SK-N-MC (cell line): ENCODE measurements at places on chromosomes 11 and 22.
A peak's percentile ranks its signal among the peaks of the same experiment; 100 is the strongest.

- no peak for DNase-seq
Observed at GRCh38 chr22:19271856-19272535, 19.5 kb downstream of the CLTCL1 start.

DNA sequence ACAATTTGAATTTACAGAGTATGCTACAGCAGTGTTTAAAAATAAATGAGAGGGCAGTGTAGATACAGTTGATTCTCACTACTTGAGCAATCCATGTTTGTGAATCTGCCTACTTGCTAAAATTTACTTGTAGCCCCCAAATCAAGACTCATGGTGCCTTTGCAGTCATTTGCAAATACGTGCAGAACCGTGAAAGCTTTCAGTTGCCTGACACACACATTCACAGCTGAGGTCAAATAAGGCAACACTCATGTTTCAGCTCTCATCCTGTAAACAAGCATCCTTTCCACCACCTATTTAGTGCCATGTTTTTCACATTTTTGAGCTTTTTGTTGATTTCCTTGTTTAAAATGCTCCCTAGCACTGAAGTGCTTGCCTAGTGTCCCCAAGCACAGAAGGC, 32.5 kb upstream of the RASL10A start:
- DNase-seq: no peak

DNA sequence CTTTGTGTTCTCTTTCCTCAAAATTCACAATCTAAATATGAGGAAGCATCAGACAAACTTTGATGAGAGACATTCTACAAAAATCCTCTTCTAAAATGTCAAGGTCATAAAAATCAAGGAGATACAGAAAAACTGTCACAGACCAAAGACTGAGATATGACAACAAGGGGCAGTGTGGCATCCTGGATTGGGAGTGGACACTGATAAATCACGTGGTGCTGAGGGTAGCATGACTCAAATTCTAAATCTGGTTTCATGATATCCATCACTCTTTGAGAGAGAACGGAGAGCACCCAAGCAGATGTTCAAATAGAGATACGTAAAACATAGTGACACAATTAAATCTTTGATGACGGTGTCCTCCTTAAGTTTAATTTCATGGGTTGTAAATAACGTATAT, 13.0 kb upstream of the CARD18 start:
- DNase-seq: no peak

DNA sequence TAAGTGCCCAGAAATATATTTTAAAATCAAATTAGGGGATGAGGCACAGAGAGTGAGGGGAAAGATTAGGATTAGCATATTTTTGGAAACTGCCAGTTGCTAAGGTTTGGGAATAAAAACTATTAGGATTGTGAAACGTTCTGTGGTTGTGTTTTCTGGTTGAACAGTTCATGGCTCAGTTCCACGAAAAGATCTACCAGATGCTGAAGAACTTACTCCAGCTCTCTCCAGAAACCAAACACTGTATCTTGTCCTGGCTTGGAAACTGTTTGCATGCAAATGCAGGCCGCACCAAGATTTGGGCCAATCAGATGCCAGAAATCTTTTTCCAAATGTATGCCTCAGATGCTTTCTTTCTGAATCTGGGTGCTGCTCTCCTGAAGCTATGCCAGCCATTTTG, 15.3 kb downstream of the UBE4A start:
- DNase-seq: no peak

- DNase-seq: no peak
Observed at GRCh38 chr22:21043860-21044535, 1.7 kb upstream of the LRRC74B start.

DNA sequence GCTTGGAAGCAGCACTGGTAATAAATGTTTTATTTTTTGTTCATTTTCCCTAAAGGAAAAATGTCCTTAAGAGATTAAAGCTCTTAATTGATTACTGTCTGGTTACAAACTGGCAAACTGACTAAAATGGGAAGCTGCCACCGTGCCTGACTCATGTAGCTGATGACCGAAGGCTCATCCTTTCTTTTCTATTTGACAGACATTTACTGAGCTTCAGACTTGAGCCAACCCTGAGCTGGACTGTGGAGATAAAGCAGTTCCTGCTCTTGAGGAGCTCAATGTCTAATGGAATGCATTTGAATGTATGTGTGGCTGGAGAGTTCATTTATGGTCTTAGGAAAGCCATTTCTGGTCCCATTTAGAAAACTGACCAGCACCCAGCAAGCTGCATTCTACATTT, 91.3 kb downstream of the RNF169 start:
- DNase-seq: no peak

- no peak for DNase-seq
Observed at GRCh38 chr22:41600976-41601375, 11.3 kb upstream of the PMM1 start.

DNA sequence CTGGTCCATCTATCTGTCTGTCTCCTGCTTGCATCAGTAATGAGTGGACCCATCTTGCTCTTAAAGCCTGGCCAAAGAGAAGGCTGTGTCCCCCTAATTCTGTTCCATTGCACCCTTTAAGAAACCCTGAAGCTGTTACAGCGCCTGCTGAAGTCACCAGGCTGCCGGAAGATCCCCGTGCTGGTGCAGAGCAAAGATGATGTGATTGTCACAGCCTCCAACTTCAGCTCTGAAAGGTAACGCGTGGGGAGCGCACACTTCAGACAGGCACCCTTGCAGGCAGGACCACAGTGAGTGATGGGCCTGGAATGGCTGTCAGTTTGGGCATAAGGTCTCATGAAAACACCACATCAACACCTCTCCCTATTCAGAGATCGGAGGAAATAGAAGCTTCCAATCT, 18.4 kb downstream of the GTPBP1 start:
- DNase-seq: no peak

DNA sequence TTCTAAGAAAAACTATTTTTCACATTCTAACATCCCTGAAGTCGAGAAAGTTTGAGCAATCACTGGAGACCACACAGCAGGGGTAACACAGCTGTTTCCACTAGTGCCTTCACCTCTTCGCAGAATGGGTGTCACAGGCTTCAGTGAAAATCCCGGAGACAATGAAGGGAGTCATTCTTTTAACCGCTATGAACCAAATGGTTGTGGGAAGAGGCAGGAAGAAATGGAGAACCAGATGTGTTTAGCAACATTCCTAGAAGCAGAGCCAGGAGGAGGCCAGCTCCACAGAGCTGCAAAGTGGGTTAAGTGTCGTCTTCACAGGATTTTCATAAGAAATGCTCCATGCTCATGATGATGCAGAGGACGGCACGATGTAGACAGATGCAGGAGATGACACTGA, 221.1 kb downstream of the LARGE1 start:
- DNase-seq: no peak

DNA sequence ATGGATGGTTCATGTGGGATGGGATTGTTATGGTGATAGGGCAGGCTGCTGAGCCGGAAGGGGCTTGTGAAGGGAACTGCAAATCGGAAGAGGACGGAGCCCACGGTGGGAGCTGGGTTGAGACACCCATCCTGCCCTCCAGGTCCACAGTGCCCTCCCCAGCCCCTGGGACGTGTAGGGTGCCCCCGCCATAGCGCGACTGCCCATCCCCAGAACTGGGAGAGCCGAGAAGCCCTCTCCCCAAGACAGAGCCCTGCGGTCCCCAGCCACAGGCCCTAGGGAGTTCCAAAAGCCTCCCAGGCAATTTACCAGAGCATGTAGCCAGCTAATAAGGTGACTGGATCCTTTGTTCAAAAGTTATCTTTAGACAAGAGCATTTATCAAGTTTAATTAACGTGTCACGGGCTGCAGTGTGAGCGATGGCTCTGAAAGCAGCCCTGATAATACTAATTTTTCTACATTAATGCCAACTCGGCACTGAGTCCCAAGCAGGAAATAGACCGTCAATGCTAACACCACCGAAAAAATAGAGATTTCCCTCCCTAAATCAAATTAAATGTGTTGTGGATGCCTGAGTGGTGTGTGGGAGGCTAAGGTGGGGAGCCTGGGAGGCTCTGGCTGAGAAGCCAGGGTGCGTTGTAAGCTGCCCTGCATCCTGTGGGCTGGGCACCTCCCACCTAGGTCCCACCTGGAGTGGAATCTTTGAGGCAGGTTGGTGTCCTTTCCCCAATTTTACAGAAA, 76.8 kb upstream of the RTL6 start:
- DNase-seq: no peak

GRCh38 chr11:125399945-125400344, 96.1 kb downstream of the FEZ1 start:
- no peak for DNase-seq

- DNase-seq: no peak
Observed at GRCh38 chr11:36817336-36817965, 219.4 kb upstream of the RAG2 start.

DNA sequence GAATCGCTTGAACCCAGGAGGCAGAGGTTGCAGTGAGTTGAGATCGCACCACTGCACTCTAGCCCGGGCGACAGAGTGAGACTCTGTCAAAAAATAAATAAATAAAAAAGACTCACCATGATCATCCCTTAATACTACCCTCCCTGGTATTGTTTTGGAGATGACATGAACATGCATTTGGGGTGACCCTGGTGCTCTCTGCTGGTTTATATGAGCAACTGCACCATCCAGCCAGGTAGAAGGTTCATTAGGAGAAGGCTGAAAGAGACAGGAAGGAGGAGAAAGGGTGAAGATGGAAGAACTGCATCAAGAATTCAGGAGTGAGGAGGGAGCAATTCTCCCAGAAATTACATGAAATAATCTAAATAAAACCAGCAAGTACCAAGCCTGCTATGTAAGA, 37.8 kb downstream of the SLC5A1 start:
- peak; percentile 2 for DNase-seq

- no peak for DNase-seq
Observed at GRCh38 chr11:99535406-99535805, 514.7 kb downstream of the CNTN5 start.

GRCh38 chr22:31621507-31622124, 40.4 kb downstream of the PISD start:
- no peak for DNase-seq
